Inflammatory macrophage treated with lipopolysaccharide for 4 hours (primary cell): ENCODE measurements at places on chromosomes 2 and 18.

GRCh38 chr18:51867767-51868166, 472.2 kb upstream of the DCC start:
- DNase-seq = no peak

GRCh38 chr2:145146691-145147090, 626.8 kb upstream of the ZEB2 start:
- DNase-seq = no peak

DNA sequence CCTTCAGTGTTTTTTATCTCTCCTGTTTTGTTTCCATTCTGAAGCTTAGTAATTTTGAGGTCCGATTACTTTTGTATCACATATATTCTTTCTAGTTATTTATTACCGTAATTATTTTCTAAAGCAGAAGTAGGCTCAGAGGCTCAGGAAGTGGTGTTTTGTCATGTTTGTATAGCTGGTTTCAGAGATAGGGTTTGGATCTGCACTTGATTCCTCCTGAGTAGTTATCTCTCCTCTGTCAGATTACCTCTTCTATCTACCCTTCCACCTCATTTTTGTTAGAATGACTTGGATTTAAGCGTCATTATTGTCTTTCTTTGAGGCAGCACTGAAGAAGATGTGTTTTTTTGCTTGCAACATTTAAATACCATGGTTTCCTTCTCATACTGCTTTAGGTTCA, 95.4 kb downstream of the MTA3 start:
- peak; percentile 40 for DNase-seq

GRCh38 chr2:205361970-205362369, 320.3 kb upstream of the NRP2 start:
- no peak for DNase-seq

- DNase-seq = no peak
Observed at GRCh38 chr2:134086594-134087219, 167.2 kb upstream of the MGAT5 start.
